Neural progenitor cell (in vitro differentiated cells): ENCODE measurements at places on chromosomes 4 and X.

GRCh38 chr4:73376976-73377375 lies 27.1 kb upstream of the ALB start:
- DNase-seq: no peak

DNA sequence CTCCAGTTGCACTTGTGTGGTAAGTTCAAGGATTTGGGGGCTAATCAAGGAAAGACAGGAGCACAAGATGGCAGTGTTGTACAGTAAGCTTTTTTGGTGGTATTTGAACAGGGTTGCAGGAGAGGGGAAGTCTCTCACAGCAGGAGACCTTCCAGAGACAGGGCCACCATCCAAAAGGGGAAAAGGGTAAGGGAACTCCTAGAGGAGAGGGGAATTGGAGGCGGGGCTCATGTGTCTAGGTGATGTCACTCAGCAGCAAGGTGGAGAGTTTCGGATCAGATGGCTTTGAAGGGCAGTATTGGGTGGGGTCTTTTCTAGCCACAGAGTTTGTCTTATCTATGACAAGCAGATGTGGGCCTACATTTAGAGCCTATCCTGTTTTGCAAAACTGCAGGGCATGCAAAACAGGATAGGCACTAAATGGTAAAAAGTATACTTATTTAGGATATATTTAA lies 13.4 kb upstream of the RNF175 start:
- peak; percentile 58 for DNase-seq

GRCh38 chrX:38638952-38639529 lies 77.7 kb downstream of the TSPAN7 start:
- no peak for DNase-seq

GRCh38 chr4:2721586-2721985 lies 34.5 kb downstream of the TNIP2 start:
- DNase-seq: no peak

DNA sequence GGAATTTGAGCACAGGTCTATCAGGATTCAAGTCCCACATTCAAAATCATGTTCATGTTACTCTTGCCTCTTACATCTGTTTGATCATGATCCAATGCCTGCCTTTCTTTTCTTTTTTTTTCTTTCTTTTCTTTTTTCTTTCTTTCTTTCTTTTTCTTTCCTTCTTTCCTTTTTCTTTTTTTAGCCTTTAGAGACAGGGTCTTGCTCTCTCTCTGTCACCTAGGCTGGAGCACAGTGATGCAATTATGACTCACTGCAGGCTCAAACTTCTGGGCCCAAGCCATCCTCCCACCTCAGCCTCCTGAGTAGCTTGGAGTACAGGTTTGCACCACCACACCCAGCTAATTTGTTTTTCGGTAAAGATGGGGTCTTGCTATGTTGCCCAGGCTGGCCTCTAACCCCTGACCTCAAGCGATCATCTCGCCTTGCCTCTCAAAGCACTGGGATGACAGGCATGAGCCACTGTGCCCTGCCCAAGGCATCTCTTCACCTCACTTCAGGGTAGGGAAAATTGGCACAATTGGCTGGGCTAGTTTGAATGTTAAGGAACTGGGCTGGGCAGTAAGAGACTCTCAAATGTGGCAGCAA lies 359.2 kb downstream of the FBXW7 start:
- DNase-seq: no peak

- no peak for DNase-seq
Measured at GRCh38 chrX:136752796-136753195, 27.9 kb downstream of the ARHGEF6 start.

DNA sequence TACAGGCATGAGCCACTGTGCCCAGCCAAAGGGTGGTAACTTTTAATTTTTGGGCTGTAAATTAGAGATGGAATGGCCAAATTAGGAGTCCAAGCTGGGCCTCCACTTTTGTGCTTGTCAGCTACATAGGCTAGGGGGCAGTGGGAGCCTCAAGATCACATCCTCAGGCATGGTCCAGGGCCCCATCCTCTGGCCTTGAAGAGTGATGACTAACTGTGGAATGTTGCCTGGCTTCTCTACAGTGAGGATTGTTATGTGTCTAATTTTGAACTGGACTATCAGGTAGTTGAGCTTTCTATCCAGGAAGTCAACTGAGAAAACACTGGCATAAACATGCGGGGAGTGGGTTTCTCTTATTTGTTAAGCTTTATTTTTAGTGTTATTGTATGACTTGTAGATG lies 33.0 kb downstream of the CCNG2 start:
- DNase-seq: no peak

DNA sequence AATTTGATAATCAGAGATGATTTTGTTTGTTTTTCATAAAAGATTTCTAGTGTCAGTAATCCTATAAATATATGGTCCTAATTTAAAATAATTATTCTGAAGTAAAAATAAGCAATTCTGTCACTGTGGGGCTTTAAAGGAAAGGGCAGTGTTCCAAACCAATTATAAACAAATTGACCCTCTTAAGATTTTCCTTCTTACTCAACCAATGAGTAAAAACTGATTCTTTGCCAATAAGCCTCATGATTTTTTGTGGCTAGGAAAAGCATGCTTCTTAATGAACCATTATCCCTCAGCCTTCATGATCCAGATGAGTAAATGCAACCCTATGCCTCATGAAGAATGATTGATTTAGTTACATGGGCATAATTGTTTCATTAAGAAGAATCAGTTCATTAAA lies 1010.4 kb downstream of the ADGRL3 start:
- DNase-seq: no peak

DNA sequence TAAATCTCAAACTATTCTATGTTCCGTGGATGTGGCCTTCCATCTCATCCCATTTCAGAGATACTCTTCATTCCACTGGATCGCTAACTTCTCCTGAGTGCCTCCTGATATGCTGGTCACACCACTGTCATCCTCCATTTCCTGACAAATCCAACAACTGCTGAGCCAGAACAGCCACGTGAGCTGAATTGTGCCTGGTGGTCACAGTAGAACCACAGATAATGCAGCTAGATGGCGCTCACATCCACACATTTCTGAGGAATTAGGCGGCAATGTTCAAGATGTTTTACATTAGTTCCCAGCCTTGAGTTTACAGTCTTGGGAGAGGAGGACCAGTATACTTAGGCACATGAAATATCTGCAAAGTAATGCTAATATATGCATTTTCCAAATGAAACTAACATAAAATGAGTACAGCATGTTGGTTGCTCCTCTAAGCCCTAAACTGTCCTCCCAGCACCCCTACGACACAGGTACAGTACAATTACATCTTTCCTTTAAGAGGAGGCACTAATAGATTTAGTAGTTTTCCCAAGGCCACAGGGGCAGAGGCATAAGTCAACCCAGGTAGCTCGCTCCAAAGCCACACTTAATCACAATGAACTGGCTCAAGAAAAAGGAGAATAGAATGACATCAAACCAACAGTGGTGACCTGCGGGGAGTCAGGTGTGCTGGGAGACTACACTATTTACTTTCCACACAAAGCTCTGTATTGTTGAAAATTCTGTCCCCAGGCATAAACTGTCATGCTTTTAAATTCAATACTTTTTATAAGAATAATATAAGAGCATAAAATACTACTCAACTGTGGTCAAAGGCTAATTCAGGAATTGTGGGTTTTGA lies 134.2 kb downstream of the CHIC2 start:
- peak; percentile 84 for DNase-seq

DNA sequence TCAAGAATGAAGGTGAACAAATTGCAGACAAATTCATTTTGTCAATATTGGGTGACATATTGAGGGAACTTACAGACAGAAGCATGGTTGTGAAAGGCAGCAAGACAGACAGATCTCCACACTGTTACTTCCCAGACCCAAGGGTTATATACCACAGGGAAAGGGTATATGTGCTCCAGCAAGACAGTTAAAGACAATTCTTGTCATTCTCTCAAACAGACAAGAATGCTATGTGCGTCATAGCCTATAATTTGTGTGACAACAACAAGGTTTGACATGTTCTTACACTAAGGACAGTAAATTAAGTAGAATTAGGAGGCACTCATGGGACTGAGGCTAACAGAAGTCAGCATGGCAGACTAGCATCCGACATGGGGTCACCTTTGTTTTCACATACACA lies 214.3 kb downstream of the INPP4B start:
- DNase-seq: no peak

- DNase-seq: no peak
Measured at GRCh38 chrX:72705814-72706213, 8.3 kb downstream of the PHKA1 start.
